ENCODE measurements at places on chromosomes 11 and 22.

DNA sequence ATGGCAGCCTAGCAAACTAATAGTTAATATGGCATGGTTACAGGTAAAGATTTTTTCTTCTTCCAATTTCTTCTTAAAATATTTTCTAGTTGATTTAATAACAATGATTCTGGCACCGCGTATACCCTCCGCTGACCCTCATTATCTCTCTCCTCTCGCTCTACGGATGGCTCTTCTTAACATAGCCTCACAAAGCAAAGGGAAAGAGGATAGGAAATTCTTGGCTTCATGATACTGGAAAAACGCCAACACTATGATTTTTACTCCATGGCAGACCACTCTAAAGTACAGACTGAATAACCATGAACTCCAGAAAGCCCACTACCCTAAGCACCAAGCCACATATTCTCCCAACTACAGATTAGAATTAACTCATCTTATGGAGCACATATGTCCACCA is 6.1 kb downstream of the PI4KA start:
- DNase-seq: no peak

DNA sequence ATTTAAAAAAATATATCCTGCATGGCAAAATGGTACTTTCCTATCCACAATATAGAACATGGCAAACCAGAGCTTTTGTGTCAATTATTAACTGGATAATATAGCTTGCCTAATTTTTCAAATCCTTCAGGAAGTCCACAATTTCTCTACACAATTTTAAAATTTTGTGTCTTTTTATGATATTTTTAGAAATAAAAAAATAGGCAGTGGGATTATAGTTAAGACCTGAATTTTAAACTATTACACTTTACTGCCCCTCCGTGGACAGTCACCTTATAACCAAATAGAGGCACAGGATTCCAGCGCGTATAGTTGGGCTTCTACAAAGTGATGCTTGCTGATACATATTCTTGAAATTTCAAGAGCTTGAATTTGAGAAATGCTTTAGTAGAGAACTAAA is 2.1 kb upstream of the DMC1 start:
- DNase-seq: peak; percentile 65

- DNase-seq: no peak
These were observed 10.4 kb upstream of the GLYAT start for GRCh38 chr11:58742140-58742539.

GRCh38 chr22:35071784-35072183 is 5.8 kb downstream of the ISX start:
- no peak for DNase-seq

DNA sequence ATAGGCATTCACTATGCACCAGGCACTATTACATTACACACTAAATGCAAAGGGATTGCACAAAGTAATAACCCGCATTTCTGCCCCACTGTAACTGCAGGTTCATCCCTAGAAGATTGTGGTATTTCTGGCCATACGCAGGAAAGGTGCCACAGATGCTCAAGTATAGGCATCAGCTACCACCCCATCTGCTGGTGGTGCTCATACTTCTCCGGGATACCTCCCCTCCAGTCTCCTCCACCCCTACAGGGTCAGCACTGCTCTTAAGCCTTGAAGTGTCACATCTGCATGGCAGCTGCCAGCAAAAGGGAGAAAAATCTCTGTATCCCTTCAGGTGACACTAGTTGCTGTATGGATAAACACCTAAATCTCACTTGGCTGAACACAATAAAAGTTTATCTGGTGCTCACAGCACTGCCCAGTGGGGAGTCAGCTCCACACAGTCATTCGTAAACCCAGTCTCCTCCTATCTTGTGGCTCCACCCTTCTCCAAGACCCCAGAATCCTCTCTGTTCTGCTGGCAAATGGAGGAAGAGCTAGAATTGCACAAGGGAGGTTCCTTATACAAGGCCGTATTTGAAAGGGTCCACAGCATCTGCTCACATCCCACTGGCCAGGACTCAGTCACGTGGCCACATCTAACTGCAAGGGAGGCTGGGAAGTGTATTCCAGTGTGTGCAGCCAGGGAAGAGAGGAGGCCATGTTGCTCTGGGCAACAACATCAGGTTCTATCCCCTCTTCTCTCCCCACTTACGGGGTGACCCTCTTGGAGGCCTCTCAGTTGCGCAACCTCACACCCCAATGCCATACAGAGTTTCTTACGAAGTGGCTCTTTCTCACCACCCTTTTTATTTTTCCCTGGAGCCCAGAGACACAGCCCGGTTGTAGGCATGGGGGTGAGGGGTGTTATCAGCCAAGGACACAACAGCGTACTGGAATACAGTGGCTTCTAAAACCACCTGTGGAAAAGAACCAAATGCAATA is 114.7 kb downstream of the BUD13 start:
- no peak for DNase-seq

- no peak for DNase-seq
These were observed 33.1 kb downstream of the LRFN4 start for GRCh38 chr11:66889960-66890359.

- DNase-seq: no peak
These were observed 751 bp downstream of the ARFGAP3 start for GRCh38 chr22:42856179-42856864.

- DNase-seq: no peak
These were observed 65.7 kb downstream of the ETS1 start for GRCh38 chr11:128521682-128522054.

DNA sequence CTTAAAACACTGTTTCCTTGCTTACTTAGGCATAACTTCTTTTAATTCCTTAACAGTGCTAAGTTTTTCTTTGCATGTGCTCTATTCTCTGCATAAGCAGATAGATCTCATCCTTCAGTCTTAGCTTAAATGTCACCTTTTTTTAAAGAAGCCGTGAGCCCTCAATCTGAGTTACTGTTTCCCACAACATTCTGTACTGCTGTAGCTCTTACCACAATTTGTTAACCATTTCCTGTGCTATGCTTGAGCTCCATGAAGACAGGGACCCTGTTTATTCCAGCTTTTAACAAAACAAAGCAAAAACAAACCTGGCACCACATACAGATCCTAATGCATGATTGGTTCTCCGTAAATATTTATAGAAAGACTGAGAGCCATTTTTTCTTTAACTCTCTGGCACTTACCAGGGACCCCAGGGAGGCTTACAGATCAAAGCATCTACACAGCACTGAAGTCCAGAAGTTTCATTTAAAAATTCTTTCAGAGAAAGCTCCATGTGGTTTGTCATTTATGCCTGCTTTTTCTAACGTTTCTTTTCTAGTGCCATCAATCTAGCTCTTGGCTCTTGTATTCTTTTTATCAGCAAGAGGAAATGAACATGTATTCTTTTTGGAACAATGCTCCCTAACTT is 74.9 kb downstream of the DYNC2H1 start:
- DNase-seq: no peak

GRCh38 chr11:32891657-32892354 is 805 bp upstream of the QSER1 start:
- no peak for DNase-seq

GRCh38 chr22:48396785-48397530 is 1430.7 kb downstream of the BRD1 start:
- DNase-seq: no peak

DNA sequence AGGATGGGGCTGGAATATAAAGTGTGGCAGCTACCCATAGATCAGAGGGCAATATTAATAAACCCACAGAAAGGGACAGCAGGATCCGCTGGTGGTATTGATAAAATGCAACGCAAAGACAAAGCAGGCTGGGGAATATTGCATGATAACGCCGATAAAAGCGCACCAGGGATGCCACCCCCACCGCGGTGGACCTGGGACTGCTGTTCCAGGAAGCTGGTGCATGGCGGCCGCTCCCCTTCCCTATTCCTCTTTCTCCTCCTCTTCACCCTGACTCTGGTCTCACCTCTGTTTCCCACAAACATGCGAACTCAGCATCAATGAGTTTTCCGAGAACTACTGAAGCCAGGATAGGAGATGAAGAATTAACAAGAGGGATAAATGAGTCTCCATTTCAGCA is 20.2 kb downstream of the SPATA19 start:
- no peak for DNase-seq

DNA sequence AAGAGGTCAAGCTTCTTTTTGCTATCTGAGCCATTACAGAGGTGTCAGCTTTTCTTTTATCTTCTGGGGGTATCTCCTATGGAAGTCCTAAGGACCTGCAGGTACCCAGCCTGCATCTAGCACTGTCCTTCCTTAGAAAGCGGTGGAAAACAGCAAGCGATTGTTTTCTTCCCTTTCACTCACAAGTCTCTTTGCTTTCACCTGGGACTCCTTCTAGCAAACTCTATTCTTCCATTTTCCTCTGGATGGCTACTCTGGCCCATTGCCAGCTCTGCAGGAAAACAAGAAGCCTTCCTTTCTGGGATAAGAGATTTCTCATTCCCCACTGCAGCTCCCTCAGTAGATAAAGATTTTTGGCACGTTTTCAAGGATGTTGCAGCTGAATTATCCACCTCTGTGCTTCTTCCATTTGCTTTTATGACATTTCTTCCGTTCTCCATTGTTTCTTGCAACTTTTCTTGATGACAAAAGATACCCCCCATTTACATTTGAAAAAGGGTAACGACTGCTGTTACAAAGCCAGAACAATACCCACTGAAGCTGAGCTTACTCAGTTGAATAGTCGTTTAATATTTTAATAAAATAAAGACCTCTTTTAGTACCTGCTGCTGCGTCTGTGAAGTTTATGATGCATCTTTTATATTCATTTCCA is 40.2 kb upstream of the BDNF start:
- no peak for DNase-seq

DNA sequence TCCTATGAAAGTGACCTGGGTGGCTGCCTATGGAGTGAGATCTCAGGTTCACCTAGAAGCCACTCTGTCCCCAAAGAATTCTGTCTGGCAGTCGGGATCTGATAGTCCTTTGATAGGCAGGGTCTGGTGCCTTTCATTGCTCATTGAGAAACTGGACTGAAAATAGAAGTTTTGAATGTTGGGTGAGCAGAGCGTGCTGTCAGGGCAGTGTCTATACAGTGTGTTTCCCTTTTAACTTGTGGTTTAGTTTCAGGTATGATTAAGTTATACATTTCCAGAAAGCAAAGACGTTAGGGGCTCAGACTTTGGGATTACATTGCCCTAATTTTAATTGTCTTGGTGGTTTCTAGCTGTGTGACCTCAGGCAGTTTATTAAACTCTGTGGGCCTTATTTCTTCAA is 111.3 kb upstream of the PAX6 start:
- DNase-seq: no peak

DNA sequence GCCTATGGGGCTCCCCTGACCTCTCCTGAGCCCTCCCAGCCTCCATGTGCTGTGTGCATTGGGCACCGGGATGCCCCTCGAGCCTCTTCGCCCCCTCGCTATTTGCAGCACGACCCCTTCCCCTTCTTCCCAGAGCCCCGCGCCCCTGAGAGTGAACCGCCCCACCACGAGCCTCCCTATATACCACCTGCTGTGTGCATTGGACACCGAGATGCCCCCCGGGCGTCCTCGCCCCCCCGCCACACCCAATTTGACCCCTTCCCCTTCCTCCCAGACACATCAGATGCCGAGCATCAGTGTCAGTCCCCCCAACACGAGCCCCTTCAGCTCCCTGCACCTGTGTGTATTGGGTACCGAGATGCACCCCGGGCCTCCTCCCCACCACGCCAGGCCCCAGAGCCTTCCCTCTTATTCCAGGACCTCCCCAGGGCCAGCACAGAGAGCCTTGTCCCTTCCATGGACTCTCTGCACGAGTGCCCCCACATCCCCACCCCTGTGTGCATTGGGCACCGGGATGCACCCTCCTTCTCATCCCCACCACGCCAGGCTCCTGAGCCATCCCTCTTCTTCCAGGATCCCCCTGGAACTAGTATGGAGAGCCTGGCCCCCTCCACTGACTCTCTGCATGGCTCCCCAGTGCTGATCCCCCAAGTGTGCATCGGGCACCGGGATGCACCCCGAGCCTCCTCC is 28.8 kb downstream of the TRIOBP start:
- DNase-seq: no peak

- DNase-seq: no peak
These were observed 3.4 kb downstream of the OVOL1 start for GRCh38 chr11:65790104-65790901.

- DNase-seq: no peak
These were observed 47.2 kb downstream of the MN1 start for GRCh38 chr22:27754247-27754887.

GRCh38 chr22:44647141-44647540 is 54.9 kb upstream of the PRR5 start:
- DNase-seq: no peak

GRCh38 chr22:41367680-41368542 is 13.8 kb upstream of the TEF start:
- DNase-seq: no peak

- DNase-seq: no peak
These were observed 160.4 kb downstream of the BRD1 start for GRCh38 chr22:49667236-49667635.

- no peak for DNase-seq
These were observed 262.7 kb downstream of the ETS1 start for GRCh38 chr11:128324531-128325141.

DNA sequence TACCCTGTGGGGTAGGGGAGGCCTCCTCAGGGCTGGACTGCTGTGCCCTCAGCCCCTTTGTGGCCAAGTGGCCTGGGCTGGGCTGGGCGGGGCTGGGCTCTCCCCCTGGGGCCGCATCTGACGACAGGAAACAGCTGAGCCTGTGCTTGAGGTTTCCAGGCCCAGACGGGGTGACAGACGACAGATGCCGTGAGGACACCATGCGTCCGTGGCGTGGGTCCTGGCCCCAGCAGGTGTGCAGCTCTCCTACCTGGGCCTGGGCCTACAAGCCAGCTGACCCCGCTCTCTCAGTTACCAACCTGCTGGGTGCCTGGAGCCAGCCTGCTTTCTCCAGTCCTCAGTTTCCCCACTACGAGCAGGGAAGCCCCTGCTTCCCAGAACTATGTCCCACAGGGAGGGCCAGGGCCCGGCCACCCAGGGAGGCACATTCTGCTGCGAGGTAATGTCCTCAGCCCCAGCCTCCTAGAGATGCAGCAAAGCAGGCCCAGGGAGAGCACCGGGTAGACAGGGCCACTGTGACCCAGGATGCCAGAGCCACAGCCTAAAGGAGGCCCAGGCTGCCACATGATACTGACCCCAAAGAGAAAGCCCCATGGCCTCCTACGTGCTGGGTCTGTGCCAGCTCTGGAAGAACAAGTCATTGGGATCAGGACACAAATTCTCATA is 181.3 kb downstream of the IGLL1 start:
- DNase-seq: no peak

DNA sequence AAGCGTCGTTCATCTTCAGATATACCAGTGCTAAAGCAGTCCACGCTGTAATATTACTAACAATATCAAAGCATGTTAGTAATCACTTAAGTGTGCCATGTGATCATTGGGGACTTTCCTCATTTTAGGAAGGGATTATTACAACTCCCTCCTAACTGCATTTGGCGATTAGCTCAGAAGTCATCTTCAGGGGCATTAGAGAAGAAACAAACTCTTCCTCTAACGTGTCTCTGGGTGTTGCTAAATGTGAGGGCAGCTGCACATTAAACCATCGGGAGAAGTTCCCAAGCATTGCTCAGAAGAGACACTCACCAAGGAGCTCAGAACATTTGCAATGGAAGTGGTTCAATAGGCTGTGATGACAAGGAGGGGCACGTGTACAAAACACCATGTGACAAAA is 17.2 kb downstream of the TESMIN start:
- no peak for DNase-seq

- DNase-seq: no peak
These were observed 214.3 kb downstream of the NXPE2 start for GRCh38 chr11:114892381-114893197.

GRCh38 chr11:113202431-113202830 is 112.0 kb upstream of the TTC12 start:
- no peak for DNase-seq

All from brain microvascular endothelial cell (primary cell).